ENCODE measurements at places on chromosomes 5 and 9.

GRCh38 chr5:20276959-20277263 is 288.9 kb upstream of the CDH18 start:
- DNase-seq = no peak

DNA sequence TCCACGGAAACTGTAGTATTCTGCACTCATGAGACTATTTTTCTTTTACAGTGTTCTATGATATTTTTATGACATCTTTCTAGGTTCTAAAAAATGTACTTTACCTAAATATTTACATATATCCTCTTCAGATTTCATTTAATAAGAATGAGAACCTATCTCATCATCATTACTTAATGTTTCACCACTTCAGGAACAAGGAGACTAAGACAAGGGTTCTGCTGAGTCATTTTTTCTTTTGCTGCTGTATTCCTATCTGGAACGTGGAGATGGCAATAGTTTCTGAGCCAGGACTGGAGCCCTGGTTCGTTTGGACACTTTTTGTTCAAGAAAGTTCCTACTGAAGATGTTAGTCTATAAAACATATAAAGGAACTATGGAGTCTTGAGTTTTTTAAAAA is 258.2 kb upstream of the MAP3K1 start:
- no peak for DNase-seq

DNA sequence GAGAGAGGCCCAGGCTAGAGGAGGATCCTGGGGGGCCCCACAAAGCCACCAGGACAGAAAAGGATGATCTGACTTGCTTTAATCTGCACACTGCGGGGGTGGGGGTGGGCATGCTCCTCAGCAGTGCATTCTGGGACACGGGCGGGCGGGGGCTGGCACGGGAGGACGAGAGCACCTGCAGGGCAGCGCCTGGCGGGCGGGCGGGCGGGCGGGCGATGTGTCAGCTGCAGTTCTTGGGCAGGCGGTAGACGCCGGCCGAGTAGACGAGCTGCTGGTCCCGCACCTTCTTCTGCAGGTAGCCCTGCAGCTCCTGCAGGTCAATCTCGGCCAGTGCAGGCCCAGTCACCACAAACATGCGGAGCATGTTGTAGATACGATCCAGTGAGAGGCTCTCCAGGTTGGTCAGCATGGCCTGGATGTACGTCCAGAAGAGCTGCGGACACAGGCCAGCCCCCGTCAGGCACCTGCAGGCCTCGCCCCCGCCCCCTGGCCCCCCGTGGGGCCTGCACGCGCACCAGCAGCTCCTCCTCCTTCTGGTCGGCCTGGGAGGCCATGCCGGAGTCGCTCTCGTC is 3.0 kb upstream of the TMEM210 start:
- DNase-seq = no peak

DNA sequence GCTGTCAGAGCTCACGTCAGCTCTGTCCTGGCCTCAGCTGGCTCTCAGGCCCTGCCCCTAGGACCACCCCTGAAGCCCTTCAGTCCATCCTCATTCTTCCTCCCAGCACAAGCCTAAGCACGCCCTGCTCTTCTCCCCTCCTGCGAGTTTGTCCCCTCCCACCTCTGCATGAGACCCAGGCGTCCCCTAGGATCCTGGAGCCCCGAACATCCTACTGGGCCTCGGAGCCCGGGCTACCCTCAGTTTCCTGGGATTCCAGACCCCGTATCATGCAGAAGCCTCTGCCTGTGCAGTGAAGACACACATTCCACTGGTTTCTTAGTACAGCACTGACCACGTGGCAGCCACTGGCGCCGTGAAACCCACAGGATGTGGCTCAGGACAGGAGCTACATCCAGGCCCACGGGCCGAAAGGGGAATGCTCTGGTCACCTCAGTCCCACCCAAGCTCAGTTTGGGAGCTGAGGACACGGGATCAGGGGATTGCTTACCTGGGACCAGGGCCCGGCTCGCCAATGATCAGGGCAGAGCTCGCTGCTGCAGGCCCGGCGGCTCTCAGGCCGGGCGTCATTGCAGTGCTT is 64.2 kb downstream of the ZNF354C start:
- no peak for DNase-seq

DNA sequence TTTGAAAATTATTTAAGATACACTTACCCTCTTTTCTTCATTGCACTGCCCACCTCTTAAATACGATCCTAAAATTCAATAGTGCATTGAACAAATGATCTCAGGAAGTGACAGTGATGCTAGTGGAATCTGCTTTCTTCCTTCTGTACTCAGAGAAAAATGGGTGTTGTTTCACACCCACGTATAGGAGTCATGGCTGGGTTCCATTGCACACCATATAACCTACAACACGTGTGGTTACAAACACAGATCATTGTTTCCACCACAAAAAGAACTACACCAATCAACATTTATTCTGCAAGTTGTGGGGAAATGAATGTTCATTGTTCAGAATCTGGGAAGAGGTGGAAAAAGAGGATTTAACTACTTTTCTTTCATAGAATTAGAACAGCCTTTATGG is 275.9 kb downstream of the MAN2A1 start:
- no peak for DNase-seq

- DNase-seq = no peak
These were observed 785 bp upstream of the P4HA2 start for GRCh38 chr5:132228241-132229035.

- DNase-seq = no peak
These were observed 28.9 kb downstream of the PRDM6 start for GRCh38 chr5:123117989-123118388.

DNA sequence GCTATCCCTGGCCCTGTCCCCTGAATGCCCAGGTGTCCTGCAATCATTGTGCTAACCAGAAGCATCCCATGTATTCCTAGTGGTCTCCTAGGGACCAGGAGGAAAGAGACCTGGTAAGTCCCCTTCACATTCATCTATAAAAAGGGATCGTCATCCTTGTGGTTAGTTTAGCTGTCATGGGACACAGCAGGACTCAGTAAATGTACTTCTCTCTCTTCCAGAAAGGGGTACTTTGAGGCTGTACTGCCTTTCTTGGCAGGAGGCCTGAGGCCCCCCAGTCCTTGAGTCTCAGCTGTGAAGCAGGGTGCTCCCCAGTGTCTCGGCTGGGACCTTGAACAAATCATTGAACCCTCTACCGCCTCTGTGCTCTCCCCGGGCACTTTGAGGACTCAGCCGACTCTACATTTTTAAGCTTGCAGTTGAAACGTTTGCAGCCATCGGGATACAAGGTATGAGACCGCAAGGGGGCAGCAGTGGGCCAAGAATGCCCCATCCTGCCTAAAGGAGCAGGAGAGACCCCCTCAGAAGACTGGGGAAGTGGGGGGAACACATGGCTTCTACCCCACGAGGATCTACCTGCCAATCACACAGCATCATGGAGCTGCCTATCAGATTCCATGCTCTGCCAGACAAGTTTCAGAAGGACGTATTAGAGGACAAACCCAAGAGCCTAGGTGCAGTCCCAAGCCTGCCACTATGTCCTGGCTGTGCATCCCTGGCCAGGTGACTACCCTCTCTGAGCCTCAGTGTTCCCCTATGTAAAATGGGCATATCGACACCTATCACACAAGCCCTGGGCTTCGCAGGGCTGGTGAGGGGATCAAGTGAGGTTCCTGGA is 2.4 kb upstream of the PHYKPL start:
- no peak for DNase-seq

DNA sequence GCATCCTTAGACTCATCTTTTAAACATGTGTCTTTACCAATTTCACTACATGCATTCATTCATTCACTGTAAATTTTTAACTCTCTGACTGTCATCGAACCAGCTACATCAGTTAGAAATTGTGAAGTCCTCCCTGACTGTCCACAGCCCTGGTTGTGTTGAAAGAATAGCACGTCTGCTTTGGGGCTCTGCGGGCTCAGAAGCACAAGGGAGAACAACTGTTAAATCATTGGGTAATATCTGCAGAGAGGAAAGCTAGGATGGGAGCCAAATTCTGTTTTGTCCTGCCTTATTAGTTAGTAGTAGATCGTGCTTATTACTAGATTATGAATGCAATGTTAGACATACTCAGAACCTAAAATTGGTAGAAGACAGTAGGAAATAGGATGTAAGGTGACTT is 26.3 kb upstream of the FAM120AOS start:
- no peak for DNase-seq

DNA sequence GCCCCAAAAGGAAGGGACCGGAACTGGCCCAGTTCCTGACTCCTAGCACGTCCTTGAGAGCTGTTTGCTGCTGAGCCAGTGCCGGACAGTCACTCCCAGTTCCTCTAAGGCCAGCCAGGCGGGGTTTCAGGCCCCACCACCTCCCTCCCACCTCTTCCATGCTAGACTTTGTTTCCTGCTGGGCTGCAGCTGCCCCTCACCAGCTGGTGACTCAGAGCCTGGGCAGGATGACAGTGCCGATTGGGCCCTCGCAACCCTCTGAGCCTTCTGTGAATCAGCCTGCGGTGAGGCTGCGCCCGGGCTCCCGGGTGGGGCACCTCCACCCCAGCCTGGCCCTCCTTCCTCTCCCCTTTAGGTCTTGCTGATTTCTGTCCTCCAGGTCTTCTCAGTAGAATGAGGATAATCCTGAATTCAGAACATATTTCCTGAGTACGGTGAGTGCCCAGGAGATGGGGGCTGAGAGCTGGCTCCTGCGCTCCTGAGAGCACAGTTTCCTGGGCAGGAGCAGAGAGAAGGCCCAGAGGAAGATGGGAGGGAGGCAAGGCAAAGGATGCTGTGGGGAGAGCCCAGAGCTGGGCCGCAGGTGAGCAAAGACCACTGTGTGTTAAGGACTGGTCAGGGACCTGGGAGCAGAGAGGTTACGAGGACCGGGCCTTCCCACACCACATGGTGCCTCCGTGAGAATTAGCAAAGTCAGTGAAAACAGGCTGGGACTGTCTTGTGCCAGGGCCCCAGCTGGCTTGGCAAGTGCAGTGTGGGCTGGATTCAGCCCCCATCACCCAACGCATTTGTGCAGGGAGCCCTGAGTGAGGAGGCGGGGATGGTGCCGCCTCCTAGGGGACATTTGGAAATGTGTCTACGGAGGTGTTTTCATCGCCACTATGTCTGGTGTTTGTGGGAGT is 32.9 kb upstream of the STXBP1 start:
- DNase-seq = no peak

DNA sequence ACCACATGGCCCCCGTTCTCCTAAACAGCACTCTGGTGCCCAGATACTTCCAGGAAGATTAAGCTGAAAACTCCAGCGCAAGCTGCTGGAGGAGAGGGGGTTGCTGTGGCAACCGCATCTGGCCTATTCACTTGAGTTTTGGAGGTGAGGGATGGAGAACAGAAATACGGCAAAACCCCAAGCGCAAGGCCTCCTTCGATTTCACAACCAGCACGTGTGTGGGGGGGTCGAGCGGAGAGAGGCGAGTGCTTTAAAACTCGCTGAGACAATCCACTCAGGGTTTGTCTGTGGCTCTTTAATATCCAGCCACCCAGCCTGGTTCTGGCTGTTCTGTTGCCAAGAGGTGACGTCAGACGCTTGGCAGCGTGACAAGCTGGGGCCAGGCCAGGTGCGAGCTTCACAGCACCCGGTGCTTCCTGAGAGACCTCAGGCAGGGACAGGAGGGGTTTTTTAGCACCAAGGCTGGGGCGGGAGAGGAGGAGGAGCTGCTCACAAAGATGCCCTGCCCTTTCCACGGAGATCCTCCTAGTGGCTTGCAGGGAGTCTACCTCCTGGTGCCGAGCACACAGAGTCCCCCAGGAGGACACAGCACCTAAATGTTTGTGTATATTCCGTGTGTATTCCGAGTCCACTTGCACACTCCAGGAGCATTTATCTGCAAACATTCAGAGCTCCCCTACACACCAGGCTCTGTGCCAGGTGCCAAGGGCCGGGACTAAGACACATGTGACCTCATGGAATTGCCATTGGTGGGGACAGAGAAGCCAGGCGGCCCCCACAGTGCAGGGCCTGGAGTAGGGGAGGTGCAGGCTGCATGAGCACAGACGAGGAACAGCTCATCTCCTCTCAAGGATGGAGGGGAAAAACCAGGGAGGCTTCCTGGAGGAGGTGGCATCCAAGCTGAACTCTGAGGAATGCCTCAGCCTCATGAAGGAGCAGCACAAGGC is 194.6 kb downstream of the OLFM1 start:
- DNase-seq = no peak

DNA sequence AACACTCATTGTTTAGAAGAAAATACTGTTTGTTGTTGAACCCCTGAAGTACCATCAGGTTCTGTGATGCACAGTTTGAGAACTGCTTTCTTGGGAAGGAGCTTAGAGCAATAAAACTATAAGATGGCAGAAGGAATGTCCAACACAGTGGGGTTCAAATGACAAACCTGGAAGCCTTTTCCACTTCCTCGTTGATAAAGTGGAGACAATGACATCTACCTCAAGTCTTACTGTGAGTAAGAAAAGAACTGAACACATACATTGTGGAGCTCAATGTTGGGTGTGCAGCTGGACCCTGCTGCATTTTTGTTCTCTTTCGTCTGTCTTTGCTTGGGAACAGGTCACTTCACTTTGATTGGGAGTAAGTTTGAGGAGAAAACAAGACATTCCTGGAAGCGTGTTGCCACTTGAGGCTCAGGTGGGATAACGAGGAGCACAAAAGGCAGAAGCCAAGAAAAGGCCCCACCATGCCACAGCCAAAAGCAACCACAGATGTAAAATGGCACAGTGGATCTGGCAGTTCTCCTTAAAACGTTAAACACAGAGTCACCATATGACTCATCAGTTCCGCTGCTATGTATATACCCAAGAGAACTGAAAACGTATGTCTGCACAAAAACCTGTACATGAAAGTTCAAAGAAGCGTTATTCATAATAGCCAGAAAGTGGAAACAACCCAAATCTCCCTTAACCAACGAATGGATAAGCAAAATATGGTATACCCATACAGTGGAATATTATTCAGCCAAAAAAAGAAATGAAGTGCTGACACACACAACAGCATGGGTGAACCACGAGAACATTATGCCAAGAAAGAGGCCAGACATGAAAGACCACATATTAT is 42.9 kb upstream of the SUB1 start:
- no peak for DNase-seq

GRCh38 chr5:152271420-152271819 is 133.7 kb downstream of the NMUR2 start:
- no peak for DNase-seq

DNA sequence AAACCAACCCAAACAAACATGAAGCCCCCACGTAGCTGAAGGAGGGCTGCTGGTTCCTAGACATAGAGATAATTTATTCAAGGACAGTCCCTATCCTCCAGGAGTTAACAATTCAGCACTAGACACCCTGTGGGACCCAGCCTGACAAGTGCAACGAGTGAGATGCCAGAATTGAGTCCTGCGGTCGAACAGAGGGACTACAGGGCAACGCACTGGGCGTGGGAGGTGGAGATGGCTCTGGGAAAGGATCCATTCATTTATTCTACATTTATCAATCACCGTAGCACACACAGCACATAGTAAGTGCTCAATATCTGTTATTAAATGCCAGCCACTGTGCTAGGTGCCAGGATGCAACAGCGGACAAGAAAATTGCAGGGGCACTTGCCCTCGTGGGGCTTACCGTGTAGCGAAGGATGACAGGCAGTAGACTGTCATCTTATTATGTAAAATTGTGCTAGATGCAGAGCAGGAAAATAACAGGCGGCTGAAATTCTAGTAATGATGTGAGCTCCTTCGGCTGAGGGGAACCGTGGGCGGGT is 855 bp upstream of the ARHGAP26 start:
- peak; percentile 18 for DNase-seq

- no peak for DNase-seq
These were observed 60.1 kb upstream of the ITGA1 start for GRCh38 chr5:52727576-52727975.
